ENCODE measurements at places on chromosomes 13 and 19. TPM values are rescaled to one million over a fixed set of nuclear protein-coding genes. Genes with fewer than 3 reads are reported as not detected.
A peak's percentile ranks its signal among the peaks of the same experiment; 100 is the strongest.

Gene LILRB3
- 1.5 TPM for polyA plus RNA-seq

Gene LILRA1
- 0.32 TPM for polyA plus RNA-seq

Gene SLC15A1
- 7.9 TPM for polyA plus RNA-seq

Gene ZNF549
- polyA plus RNA-seq: 11.7 TPM

Gene PEAK3
- polyA plus RNA-seq: 0.06 TPM

Gene NKPD1
- polyA plus RNA-seq: 0.22 TPM

Gene C1QTNF9B
- polyA plus RNA-seq: 1.5 TPM

Gene MYBPC2
- polyA plus RNA-seq: 1.3 TPM

Gene SMIM17
- polyA plus RNA-seq: 2.3 TPM

Gene KIR3DL1
- not detected for polyA plus RNA-seq

Gene BLVRB
- 50.5 TPM for polyA plus RNA-seq

GRCh38 chr19:7512400-7512851, 3.5 kb upstream of the ZNF358 start:
- DNase-seq: no peak

DNA sequence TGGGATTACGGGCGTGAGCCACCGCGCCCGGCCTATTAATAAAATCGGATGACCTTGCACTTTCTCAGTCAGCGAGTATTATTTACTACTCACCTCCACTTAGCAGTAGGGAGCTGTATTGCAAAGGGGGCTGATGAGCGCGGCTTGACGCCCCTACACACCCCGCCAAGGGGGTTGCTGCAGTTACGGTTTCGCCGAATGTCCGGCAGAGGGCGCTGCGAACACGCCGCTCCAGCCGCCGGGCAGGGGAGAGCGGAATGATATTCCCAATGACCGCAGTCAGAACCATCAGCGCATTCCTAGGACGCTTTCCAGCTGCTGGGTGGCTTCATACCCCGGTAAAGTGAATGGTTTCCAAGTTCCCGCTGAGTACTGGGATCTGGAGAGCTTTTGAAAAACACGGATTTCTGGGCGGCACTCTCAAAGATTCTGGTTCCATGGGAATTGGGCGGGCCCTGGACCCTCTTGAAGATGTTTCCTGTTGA, 30.0 kb upstream of the TPT1 start:
- peak; percentile 54 for DNase-seq

DNA sequence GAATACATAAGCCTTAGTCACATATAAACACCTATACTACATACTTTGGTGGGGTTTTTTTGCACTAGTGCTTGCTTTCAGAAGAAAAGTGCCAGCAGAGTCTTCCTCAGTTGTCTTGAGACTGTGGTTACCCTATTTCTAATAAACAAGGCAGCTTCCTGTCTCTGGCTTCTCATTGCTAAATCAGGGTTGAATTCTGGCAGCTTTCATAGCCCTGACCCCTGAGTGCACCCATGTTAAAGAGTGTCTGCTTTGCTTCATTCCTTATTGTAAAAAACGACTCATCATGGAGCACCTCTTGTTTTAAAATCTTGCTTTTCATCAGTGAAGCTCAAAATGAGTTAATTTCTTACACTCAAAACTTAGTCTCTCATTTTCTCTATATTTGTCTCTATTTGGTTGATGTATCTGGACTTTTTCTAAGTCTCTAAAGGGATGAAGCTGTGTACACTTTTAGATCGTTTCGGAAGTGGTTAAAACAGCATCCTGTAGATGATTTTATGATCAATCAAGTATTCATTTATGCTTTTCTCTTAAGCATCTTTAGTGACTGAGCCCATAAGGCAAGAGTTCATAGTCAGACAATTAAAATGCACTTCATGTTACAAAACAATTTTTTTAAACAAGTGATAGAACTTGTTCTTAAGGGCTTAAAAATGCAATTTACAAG, 72.1 kb downstream of the KLF12 start:
- no peak for DNase-seq

DNA sequence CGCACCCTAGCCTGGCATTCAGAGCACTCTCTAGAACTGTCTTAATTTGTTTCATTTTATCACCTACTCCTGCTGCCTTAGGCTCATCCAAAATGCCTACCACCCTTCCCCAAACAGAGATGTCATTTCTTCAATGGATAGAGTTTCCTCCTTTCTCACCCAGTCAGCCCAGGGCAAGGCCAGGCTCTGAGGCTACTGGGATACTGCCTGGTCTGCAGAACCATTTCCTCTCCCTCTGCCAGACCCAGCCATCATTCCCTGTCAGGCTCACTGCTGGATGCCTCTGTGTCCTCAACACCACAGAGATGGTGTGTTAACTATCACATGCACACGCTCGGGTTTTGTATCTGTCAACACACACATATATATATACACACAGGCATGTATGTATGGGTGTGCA, 47.2 kb downstream of the C13orf42 start:
- no peak for DNase-seq

GRCh38 chr19:18091217-18091608, 4.5 kb upstream of the IL12RB1 start:
- no peak for DNase-seq

DNA sequence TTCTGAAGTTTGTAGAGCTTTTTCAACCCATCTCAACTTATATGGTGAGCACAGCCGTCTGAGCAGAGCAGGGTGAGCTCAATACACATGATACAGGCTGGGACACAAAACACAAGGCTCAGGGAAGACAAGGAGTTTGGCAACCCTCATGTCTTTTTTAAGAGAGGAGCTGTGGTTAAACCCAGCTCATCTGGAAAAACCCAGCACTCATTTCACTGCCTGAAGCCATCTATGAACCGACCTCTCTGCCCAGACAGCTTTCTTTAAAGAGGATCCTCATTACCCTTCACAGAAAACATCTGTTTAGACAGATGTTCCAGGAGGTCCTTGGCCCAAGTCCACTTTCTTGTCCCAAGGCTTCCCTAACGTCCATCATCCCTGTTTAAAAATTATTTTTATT, 170.0 kb upstream of the TSHZ3 start:
- no peak for DNase-seq

DNA sequence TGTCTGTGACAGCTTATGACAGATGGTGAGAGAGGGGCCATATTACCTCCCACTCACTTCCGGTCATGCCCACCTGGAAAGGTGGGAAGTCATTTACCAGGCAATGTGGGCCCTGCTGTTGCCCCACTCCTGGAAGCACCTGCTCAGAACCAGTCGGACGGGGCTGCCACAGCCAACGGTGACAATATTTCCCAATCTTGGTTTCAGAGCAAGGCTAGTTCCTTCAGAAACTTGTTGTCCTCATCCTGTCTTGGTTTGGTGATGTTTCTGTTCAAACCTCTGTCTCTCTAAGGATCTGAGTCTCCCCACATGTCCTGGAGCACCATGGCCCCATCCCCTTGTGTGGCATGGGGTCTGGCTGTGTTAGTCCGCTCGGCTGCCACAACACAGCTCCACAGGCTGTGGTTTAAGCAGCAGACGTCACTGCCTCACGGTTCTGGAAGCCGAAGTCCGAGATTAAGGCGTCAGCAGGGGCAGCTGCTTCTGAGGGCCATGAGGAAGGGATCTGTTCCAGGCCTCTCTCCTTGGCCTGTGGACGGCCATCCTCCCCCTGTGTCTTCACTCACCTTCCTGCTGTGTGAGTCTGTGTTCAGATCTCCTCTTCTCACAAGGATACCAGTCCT, 31.5 kb upstream of the SLC15A1 start:
- no peak for DNase-seq

DNA sequence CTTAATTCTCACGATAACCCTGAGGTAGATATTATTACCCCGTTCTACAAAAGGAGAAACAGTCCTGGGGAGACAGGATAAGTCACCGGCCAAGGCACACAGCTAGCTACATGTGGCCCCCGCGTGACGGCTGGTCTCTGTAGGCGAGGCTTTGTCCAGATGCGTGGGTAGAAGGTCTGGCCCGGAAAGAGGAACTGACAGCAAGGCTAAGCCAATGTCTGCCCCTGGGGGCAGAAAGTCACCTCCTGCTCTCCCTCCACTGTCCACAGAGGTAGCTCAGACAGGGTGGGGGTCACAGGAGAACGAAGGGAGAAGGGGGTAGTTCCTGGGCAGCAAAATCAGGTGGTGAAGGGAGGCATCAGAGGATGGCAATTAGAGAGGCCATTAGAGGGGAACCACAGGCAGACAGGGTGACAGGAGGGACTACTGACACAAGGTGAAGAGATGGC, 1.8 kb downstream of the APOC4 start:
- DNase-seq: no peak

DNA sequence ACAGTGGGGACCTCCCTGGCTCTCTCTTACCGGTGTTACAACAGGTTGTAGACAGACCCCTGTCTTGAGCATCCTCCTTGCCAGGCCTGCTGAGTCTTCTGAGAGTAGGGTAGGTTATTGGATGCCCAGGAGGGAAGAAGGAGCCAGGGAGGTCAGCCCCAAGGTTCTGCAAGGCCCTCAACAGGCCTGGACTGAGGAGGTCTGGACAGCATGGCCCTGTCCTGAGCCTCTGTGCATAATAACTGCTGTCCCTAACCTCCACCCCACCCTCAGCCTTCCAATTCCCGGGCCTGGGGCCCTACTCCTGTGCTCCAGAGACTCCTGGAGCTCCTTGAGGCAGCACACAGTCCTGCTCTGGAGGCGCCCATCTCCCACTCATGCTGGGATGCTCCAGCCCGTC, 336 bp downstream of the CD22 start:
- no peak for DNase-seq

DNA sequence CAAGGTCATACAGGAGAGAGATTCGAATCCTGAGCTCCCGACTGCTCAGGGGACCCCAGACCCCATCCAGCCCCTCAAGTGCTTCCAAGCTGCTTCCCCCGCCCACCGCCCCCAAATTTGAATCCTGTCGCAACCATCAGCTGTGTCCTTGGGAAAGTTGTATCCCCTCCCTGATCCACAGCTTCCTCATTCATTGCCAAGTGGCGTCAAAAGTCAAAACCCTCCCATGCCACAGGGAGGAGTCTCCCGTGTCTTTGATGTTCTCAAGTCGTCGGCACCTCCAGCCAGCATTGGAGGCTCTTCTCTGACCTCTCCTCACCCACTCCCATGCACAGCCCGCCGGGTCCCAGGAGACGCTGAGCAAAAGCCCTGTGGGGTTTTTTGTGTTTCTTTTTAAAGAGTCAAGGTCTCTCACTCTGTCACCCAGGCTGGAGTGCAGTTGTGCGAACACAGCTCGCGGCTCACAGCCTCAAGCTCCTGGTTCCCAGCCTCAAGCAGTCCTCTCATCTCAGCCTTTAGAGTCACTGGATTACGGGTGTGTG, 2.8 kb upstream of the IFI30 start:
- DNase-seq: no peak

- DNase-seq: no peak
Observed at GRCh38 chr19:12229990-12230389, 64.7 kb downstream of the ZNF44 start.

DNA sequence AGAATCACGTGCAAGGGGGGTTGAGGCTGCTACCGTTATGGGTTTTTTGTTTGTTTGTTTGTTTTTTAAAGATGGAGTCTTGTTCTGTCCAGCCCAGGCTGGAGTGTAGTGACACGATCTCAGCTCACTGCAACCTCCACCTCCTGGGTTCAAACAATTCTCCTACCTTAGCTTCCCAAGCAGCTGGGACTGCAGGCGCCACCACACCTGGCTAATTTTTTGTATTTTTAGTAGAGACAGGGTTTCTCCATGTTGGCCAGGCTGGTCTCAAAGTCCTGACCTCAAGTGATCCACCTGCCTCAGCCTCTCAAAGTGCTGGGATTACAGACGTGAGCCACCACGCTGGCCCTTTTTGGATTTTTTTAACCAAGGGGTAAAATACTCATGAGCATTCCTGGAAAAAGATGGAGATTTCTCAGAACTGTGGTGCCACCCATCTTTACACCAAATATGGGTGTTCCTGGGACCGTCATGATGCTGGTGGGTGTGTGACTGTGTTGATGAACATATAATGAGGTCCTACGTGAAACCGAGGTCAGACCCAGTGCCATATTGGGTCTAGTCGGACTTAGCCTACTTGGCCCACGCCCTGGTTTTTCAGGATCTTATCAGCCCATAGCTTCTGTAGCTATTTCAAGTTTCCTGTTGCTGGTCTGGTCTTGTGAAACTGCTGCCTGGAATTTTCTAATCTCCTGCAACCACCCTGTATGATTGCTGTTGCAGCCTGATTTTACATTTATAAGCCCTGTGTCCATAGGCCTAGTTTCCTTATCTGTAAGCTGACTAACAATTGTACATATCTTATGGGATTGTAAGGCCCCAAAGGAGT, 6.2 kb downstream of the PPP1R15A start:
- no peak for DNase-seq

- DNase-seq: peak; percentile 41
Observed at GRCh38 chr19:12293777-12294248, 870 bp downstream of the ZNF44 start.

DNA sequence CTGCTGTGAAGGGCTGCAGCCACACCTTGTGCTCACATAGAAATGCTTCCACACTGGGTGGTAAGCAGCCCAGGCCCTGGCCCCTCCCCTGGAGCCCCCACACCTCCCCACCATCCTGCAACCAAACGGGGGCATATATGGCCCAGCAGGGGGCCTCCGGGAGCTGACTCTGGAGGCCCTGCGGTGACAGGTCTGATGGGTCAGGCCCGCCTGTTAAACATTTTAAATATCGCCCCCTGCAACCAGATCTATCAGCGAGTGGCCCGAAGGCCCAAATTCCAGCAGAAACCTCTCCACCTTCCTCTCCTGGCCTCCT, 48.0 kb upstream of the KATNAL1 start:
- no peak for DNase-seq

GRCh38 chr19:524062-524674, 7.4 kb upstream of the CDC34 start:
- no peak for DNase-seq

GRCh38 chr13:79456656-79457365, 24.1 kb upstream of the NDFIP2 start:
- no peak for DNase-seq

DNA sequence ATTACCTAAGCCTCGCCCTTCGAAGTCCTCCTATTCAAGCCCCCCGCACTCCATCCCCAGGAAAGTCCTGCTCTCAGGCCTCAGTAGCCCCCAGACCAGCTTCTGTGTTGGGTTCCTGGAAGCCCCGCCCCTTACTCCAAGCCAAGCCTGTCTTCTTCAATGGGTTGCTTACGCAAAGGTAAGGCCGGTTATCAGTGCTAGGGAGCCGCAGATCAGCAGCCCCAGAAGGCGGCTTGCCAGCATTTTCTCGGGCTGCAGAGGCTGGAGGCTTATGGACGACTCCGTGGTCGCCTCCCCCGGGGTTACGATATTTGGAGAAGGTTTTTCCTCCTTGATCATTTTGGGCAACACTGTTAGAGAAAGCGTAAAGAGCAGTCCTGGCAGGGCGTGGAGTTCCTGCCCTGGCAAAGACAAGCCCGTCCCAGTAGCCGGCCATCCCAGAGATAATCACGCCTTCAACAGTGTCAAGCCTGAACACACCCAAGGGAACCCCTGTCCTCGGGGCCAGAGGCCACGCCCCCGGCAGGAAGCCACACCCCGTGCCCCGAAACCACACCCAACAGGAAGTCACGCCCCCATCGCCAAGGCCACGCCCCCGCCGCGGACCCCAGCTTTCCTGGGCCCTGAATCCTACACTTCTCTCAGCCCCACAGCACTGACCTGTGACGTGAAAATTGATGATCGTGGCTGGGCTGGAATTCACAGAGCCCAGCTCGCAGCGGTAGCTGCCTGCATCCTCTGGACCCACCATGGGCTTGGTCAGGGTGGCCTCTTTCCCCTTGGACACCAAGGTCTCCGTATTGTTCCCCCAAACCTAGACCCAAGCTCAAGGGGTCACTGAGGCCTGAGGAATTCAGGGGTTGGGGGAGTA, 954 bp upstream of the RASIP1 start:
- DNase-seq: no peak
